ENCODE measurements at places on chromosomes 1 and 21. TPM values are rescaled to one million over a fixed set of nuclear protein-coding genes. Genes with fewer than 3 reads are reported as not detected.
A peak's percentile ranks its signal among the peaks of the same experiment; 100 is the strongest.

CCDC181 gene
- not detected for total RNA-seq

DNA sequence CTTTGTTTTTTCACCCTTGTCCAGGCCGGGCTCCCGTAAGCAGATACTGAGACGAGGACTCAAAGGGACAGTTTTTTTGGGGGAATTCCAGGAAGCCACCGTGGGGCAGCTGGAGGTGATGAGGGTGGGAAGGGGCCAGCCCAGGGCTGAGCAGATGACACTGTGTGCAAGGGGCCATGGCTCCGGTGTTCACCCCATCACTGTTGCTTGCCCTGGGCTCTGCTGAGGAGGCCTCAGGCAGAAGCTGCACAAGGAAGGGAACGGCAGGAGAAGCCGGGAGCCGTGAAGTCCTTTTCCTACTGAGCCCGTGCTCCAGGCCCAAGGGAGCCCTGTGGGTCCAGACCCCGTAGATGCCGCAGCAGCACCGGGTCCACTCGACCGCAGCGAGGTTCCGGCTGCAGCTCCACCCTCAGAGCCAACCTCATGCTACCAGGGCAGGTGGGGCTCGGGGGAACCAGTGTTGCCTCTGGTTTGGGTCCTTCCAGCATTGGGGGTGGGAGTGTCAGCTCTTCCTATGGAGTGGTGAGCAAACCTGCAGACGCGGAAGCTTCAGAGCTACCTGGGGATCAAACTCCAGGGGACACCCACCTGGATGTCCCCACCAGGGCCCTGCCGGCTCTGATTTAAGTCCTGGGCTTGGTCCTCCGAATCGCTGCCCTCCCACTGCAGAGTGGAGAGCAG lies 4.3 kb upstream of the CALML6 start:
- peaks cover 19% of the 10 kb centered on the region for H3K4me1 ChIP-seq
- no peak overlapping the region for H3K27ac ChIP-seq
- H3K36me3 ChIP-seq, result no peaks in the 10 kb centered on the region
- no peak for DNase-seq
- no peaks in the 10 kb centered on the region for H3K27me3 ChIP-seq

KIRREL1 gene
- 2.8 TPM for total RNA-seq

GRCh38 chr1:96472471-96472870 lies 249.1 kb upstream of the PTBP2 start:
- no peak overlapping the region for H3K4me3 ChIP-seq
- no peak for DNase-seq
- no peaks in the 10 kb centered on the region for H3K4me1 ChIP-seq
- H3K27ac ChIP-seq, result no peak overlapping the region
- H3K27me3 ChIP-seq, result no peaks in the 10 kb centered on the region

- peak overlapping the region; percentile 73 for H3K27ac ChIP-seq
- H3K4me1 ChIP-seq, result peaks cover 44% of the 10 kb centered on the region
- no peaks in the 10 kb centered on the region for H3K36me3 ChIP-seq
- H3K4me3 ChIP-seq, result no peak overlapping the region
- H3K27me3 ChIP-seq, result no peaks in the 10 kb centered on the region
These were observed 26.2 kb downstream of the ACOT11 start for GRCh38 chr1:54574158-54574778.

DNA sequence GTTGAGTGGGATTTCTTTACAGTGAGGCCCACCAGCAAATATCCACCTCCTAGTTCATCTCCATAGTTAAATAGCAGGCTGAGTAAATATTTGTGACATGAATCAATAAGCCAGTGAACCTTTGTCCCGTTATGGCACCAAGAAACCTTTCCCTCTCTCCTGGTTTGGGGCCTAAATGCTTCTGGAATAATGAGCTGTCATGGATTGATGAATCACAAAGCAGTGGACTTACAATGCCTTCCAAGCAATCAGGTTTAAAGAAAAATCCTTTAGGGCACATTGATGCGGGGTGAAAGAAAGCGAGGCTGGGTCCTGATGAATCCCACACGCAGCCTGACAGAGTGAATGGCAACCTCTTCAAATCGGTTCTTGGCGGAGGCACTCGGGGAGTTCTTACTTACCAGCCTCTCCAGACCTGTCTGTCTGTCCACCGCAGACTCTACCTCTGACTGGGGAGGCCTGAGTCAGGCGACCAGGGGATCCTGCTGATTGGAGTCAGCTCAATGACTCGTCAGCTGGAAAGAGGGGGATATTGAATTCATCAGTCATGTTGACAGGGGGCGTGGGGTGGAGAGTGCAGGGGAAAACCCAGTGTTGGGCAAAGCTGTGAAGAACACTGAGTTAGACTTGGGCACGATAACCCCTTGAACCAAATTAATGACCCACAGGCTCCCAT lies 247.3 kb downstream of the PLPP3 start:
- H3K27me3 ChIP-seq, result no peaks in the 10 kb centered on the region
- H3K36me3 ChIP-seq, result no peaks in the 10 kb centered on the region
- DNase-seq, result no peak
- no peak overlapping the region for H3K27ac ChIP-seq
- no peak overlapping the region for H3K4me3 ChIP-seq

DNA sequence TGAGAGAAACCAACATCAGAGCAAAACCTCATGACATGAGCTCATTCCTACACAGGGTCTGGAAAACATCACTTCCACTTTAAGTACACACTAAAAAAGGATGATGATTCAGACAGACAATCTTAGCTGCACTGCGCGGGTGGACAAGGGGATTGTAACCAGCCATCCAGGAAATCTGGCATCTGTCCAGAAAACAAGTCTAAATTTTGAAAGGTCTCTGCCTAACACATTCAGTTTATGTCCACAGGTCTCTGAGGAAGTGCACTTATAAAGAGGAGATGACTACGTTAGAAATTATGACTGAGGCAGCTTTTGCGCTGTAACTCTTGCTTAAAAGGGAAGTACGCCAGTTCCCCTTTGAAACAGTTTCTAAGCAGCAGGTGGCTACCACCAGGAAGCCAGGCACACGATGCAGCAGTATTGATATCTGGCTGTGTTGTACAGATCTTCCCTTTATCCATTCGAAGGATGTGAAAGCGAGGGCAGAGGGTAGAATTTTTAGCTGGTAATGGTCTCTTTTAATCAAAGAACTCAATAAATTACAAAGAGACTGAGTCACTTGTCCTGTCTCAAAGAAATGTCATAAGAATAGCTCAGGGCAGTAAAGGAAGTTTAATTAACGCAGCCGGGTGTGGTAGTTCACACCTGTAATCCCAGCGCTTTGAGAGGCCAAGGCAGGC lies 128.0 kb downstream of the SETD4 start:
- H3K27ac ChIP-seq, result peak overlapping the region; percentile 75
- no peaks in the 10 kb centered on the region for H3K27me3 ChIP-seq
- peaks cover 19% of the 10 kb centered on the region for H3K4me1 ChIP-seq
- H3K36me3 ChIP-seq, result no peaks in the 10 kb centered on the region
- H3K4me3 ChIP-seq, result no peak overlapping the region

GRCh38 chr1:211375146-211375818 lies 48.6 kb downstream of the TRAF5 start:
- no peaks in the 10 kb centered on the region for H3K36me3 ChIP-seq
- no peaks in the 10 kb centered on the region for H3K4me1 ChIP-seq
- H3K27ac ChIP-seq, result no peak overlapping the region

GRCh38 chr1:198444792-198445191 lies 95.7 kb downstream of the ATP6V1G3 start:
- H3K36me3 ChIP-seq, result no peaks in the 10 kb centered on the region
- H3K4me3 ChIP-seq, result no peak overlapping the region
- H3K4me1 ChIP-seq, result no peaks in the 10 kb centered on the region
- no peak for DNase-seq

TUT4 gene
- total RNA-seq, result 65.8 TPM

- DNase-seq, result no peak
- H3K4me1 ChIP-seq, result peaks cover 64% of the 10 kb centered on the region
- H3K27me3 ChIP-seq, result no peaks in the 10 kb centered on the region
- H3K4me3 ChIP-seq, result peak overlapping the region; percentile 14
- H3K27ac ChIP-seq, result peak overlapping the region; percentile 89
These were observed 34.1 kb downstream of the NFIA start for GRCh38 chr1:61116421-61116820.

DNA sequence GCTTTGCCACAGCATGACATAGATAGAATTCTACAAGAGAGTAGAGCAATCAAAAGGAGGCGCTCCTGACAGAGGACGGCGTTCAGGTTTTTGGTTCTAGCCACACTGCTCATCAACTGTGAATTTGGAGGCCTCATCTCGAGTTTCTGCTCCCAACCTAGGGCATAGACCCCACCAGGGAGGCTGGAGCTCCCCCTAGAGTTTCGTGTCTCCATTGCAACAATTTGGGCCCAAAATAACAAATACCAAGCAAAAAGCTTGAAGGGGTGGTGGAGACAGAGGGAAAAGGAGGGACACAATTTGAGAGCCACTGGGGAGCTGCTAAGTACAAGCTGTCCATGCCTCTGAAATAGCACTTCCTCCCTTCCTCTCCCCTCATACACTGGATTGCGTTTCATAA lies 297.0 kb downstream of the GPATCH2 start:
- no peak overlapping the region for H3K27ac ChIP-seq
- no peak overlapping the region for H3K4me3 ChIP-seq
- H3K27me3 ChIP-seq, result no peaks in the 10 kb centered on the region
- DNase-seq, result no peak
- no peaks in the 10 kb centered on the region for H3K4me1 ChIP-seq
- H3K36me3 ChIP-seq, result no peaks in the 10 kb centered on the region

DNA sequence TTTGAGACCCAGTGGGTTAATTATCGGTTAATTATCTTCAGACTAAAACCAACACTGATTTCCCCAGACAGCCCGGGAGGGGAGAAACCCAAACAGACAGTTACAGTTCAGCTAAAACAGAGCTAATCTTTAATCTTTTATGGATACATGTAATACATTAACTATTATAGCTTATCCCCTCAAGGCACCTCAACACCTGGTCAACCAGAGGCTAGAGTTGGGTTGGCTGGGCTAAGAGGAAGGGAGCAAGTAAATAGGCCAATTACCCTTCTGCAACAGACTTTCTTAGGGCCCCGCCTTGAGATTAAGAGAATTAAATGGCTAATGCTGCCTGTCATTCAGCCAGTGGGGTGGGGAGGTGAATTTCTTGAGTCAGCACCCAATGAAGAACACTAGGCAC lies 6.6 kb upstream of the MED18 start:
- DNase-seq, result no peak
- no peaks in the 10 kb centered on the region for H3K4me1 ChIP-seq
- no peaks in the 10 kb centered on the region for H3K36me3 ChIP-seq
- no peaks in the 10 kb centered on the region for H3K27me3 ChIP-seq

BMP8B gene
- total RNA-seq, result 0.15 TPM

DNA sequence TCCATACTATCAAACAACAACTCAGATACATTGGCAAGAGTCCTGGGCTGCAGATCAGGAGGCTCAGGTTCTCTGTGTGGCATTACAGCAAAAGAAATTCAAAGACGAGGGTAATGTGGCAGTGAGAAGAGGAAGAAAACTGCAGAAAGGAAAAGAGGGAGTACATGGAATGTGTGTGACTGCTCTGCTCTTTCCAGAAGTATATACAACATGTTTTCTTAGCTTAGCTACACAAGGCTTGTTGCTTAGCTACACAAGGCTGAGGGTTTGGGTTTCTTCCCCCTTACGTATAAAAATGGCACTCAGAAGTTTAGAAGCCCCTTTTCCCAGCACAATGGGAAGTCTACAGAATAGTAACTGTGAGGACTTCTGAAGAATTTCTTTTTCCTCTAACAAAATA lies 86.0 kb downstream of the PRRX1 start:
- H3K36me3 ChIP-seq, result no peaks in the 10 kb centered on the region
- no peak for DNase-seq
- no peak overlapping the region for H3K27ac ChIP-seq
- no peak overlapping the region for H3K4me3 ChIP-seq

GRCh38 chr1:111364690-111365089 lies 62.8 kb downstream of the OVGP1 start:
- H3K27me3 ChIP-seq, result peaks cover 3% of the 10 kb centered on the region
- no peaks in the 10 kb centered on the region for H3K36me3 ChIP-seq
- H3K4me3 ChIP-seq, result no peak overlapping the region
- no peak overlapping the region for H3K27ac ChIP-seq
- H3K4me1 ChIP-seq, result no peaks in the 10 kb centered on the region
- no peak for DNase-seq

SELP gene
- total RNA-seq, result 1.3 TPM

GRCh38 chr1:20107796-20108195 lies 11.5 kb downstream of the PLA2G2D start:
- no peaks in the 10 kb centered on the region for H3K36me3 ChIP-seq
- H3K27ac ChIP-seq, result no peak overlapping the region
- H3K27me3 ChIP-seq, result no peaks in the 10 kb centered on the region
- DNase-seq, result no peak
- no peak overlapping the region for H3K4me3 ChIP-seq

SPSB1 gene
- 53.2 TPM for total RNA-seq

DNA sequence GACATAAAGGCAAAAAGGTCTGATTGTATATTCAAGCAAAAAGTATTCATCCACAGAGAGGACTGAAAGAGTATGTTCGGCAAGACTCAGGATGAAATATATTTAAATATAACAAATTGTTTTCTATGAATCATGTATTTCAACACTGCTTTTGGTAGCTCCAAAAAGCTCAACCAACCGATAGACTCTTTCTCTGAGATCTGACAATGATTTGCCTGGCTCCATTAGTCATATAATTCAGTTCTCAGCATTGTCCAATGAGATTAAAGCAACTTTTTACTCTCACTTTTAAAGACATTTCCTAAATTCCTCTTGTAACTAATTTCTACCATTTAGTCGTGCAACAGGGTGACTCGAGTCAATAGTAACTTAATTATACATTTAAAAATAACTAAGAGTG lies 319.1 kb upstream of the GREM2 start:
- H3K36me3 ChIP-seq, result no peaks in the 10 kb centered on the region
- DNase-seq, result no peak
- H3K27ac ChIP-seq, result no peak overlapping the region
- no peak overlapping the region for H3K4me3 ChIP-seq
- no peaks in the 10 kb centered on the region for H3K4me1 ChIP-seq

- H3K27ac ChIP-seq, result no peak overlapping the region
- H3K4me1 ChIP-seq, result peaks cover 14% of the 10 kb centered on the region
- no peaks in the 10 kb centered on the region for H3K36me3 ChIP-seq
- peaks cover 31% of the 10 kb centered on the region for H3K27me3 ChIP-seq
These were observed 2.0 kb upstream of the ATF3 start for GRCh38 chr1:212606395-212607205.

PIGR gene
- total RNA-seq, result 0.10 TPM

- H3K27ac ChIP-seq, result no peak within 1 kb of the TSS
- H3K27me3 ChIP-seq, result peaks cover 38% of the 10 kb centered on the region
- H3K4me3 ChIP-seq, result peak within 1 kb of the TSS; percentile 34
- H3K4me1 ChIP-seq, result peaks cover 5% of the 10 kb centered on the region
- no peak for DNase-seq
- H3K36me3 ChIP-seq, result no peaks in the 10 kb centered on the region
These were observed at the start of gene ST6GALNAC5 for GRCh38 chr1:76867342-76868130. Gene ST6GALNAC5, plus strand, starts transcription at chr1:76867480.

RIMS3 gene
- total RNA-seq, result 0.67 TPM

DNA sequence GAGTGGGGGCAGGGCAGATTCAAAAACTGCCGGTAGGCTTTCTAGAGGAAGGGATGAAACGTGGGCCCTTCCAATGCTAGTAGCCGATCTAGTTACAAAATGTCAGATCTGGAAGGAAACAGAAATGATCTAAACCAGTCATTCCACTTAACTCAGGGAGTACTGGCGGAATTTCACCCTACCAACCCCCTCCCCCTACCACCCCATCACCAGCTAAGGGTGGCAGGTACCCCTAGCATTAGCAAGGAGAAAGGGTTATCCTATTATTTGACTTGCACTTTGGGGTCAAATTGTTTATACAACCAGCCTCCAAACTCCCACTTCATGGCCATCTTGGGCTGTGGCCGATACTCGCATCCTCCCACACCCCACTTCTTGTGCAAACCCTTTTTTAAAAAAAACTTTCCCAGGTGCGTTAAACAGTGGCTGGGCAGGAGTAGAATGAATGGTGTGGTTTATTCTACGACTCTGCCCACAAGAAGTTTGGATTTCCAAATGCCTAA lies 644 bp upstream of the MRPL24 start:
- H3K4me3 ChIP-seq, result peak overlapping the region; percentile 75
- DNase-seq, result no peak
- peaks cover 32% of the 10 kb centered on the region for H3K4me1 ChIP-seq
- H3K27me3 ChIP-seq, result no peaks in the 10 kb centered on the region
- peaks cover 45% of the 10 kb centered on the region for H3K36me3 ChIP-seq
